ENCODE measurements at places on chromosomes 3 and 15. TPM values are rescaled to one million over a fixed set of nuclear protein-coding genes. Genes with fewer than 3 reads are reported as not detected.

Gene CYP8B1
- total RNA-seq = not detected

Gene MYO1E
- total RNA-seq = 11.8 TPM

Gene KCNH8
- total RNA-seq = 11.0 TPM

Gene CFAP20DC
- 2.0 TPM for total RNA-seq

Gene VPS39
- 54.2 TPM for total RNA-seq

Gene FBXO40
- not detected for total RNA-seq

Gene GOLGA6L7
- not detected for total RNA-seq

Gene MKRN2OS
- total RNA-seq = not detected

Gene ATXN7
- 6.9 TPM for total RNA-seq

Gene HPS3
- total RNA-seq = 22.0 TPM

Gene TMEM207
- not detected for total RNA-seq

Gene ROPN1
- not detected for total RNA-seq

Gene TUSC7
- not detected for total RNA-seq

Gene MEX3B
- 89.7 TPM for total RNA-seq

Gene ECE2
- total RNA-seq = 3.7 TPM

Gene GABRR3
- total RNA-seq = not detected

Gene ERICH6
- under 0.01 TPM for total RNA-seq

Gene KNL1
- 6.5 TPM for total RNA-seq

Gene TMCC1
- total RNA-seq = 68.5 TPM

Gene PLXNB1
- total RNA-seq = 32.2 TPM

Gene SCG3
- 37.9 TPM for total RNA-seq

Gene SLC12A1
- 1.6 TPM for total RNA-seq

Gene CATSPER2
- total RNA-seq = 5.3 TPM

Gene CCDC54
- not detected for total RNA-seq

Gene PRICKLE2
- 84.0 TPM for total RNA-seq

Gene WDR72
- total RNA-seq = under 0.01 TPM

Gene ZBTB38
- 149 TPM for total RNA-seq

Gene VGLL3
- 1.2 TPM for total RNA-seq

Gene CLDN1
- 4.1 TPM for total RNA-seq

Gene CHMP2B
- 29.3 TPM for total RNA-seq

Gene RPL22L1
- 25.3 TPM for total RNA-seq

Gene CMTM7
- 0.41 TPM for total RNA-seq

Gene TOPAZ1
- under 0.01 TPM for total RNA-seq

Gene LRRK1
- 0.82 TPM for total RNA-seq

Gene STRIT1
- 0.82 TPM for total RNA-seq

Gene CPA3
- not detected for total RNA-seq

Gene EAF2
- 5.3 TPM for total RNA-seq

Gene FETUB
- total RNA-seq = not detected

Gene CLDN16
- 1.6 TPM for total RNA-seq

Gene ISG20
- total RNA-seq = not detected

Gene CD200R1L
- total RNA-seq = not detected

Gene PTH1R
- total RNA-seq = 2.0 TPM

Gene TGFBR2
- total RNA-seq = 4.5 TPM

Gene ASB14
- under 0.01 TPM for total RNA-seq

Gene DNAH12
- total RNA-seq = 0.82 TPM

Gene DUOX1
- not detected for total RNA-seq

Gene NANOGP8
- not detected for total RNA-seq

Gene MOBP
- 0.41 TPM for total RNA-seq

Gene AP3B2
- 55.8 TPM for total RNA-seq

Gene ADGRG7
- not detected for total RNA-seq

Gene UACA
- 22.0 TPM for total RNA-seq

Gene USP13
- 10.2 TPM for total RNA-seq

Gene ADAMTS7
- 8.6 TPM for total RNA-seq

Data from frontal cortex (tissue), 4 donors.